ENCODE measurements at places on chromosomes 16 and 17.

GRCh38 chr16:25020112-25020631, 5.0 kb upstream of the ARHGAP17 start:
- no peak for DNase-seq

DNA sequence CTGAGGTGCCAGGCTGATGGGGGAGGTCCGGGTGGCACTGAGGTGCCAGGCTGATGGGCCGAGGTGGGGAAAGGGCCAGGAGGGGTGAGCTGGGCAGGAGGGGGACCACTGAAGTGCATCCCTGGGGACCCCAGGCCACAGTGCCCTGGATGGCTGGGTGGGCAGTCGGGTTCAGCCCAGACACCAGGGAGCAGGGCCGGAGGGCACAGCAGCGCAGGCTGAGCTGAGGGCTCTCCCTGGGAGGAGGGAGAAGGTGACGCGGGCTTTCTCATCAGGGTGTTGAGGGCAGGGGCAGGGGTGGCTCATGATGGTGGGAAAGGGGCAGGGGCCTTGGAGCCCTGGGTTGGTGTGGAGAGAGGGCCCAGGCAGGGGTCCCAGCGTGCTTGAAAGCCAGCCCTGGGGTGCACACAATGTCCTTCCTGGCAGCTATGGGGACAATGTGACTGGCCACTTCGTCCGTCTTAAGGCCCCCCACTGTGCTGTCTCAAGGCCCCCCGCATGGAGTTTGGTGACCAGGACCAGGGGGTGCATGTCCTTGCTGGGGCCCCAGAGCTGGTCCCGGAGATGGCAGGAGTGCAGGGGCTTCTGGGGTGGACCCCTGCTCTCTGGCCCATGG, 16.0 kb downstream of the CD7 start:
- no peak for DNase-seq

- DNase-seq = no peak
Measured at GRCh38 chr16:78372277-78372676, 272.8 kb downstream of the WWOX start.

DNA sequence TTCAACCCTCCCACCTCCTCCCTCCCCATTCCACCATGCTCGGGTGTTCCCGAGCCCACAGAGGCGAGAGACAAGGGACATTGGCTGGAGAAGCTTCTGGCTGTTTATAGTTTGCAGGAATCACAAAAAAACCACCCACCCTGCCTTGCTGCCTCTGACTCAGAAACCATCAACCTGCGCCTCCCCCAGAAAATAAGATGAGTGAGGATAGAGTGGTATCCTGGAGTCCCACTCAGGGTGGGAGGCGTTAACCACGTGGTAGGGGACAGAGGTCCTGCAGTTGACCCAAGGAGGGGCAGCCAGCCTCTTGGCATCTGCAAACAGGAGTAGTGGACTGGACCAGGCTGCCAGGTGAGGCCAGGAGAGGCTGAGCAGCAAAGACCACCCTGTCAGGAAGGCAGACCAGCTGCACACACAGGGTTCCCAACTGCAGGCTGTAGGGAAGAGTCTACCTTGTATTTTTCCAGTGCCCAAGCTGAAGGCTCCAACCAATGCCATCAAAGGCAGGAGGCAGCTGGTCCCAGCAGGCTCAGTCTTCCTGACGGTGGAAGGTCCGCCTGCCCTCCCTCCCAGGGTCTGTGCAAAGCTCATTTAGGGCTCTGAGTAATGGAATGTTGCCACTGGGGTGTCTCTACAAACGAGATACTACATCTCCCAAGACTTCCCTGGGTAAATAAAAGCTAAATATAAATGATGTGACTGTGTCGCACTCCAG, 201.5 kb upstream of the TNRC6C start:
- no peak for DNase-seq

DNA sequence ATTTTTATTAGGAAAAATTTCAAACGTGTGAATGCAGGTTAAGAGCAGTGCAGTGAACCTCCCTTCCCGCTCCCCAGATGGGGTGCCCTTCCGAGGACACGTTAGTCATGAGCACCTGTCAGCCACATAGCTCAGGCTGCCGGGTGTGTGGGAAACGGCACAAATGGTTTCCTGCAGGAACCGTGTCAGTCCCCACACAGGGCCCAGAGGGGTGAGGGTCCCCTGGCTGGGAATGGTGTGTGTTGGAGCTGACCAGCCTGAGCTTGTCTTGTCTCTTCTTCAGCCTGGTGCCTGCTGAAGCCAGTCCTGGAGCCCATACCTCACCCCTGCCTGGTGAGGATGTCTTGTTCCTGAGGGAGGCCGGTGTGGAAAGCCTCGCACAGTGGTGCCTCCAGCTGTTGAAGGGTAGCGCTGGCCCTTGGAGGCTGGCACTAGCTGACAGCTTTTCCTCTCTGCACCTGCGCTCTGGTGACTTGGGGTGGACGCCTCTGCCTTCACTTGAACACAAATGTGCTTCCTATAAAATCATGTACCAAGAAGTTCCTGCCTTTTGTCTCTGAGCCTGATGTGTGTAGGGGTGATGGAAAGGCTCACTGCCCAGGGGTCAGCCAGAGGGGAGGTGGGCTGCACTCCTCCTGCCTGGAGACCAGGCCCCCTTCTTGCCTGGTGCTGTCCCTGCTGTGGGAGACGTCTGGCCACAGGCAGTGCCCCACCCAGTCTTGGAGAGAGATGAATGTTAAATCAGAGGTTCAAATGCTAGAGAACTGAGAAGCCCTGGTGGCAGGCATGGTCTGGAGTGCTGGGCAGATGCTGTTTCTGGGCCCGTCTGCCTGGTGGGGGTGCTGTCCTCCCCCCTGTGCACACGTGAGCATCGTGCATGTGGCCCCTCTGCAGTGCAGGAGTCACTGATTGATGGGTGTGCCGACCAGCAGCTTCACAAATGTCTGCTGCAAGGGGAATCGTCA, 102.6 kb upstream of the ZNF750 start:
- no peak for DNase-seq

DNA sequence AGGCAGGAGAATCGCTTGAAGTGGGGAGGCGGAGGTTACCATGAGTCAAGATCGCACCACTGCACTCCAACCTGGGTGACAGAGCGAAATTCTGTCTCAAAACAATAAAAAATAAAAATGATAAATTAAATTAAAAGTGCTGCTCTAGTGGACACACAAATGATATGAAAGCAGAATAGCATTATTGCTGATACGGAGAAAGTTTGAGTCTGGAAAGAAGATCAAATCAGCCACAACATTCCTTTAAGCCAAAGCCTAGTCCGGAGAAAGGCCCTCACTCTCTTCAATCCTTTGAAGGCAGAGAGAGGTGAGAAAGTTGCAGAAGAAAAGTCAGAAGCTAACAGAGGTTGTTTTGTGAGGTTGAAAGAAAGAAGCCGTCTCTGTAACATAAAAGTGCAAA, 15.1 kb upstream of the CSF3 start:
- no peak for DNase-seq

GRCh38 chr17:6457688-6458459, 13.6 kb downstream of the PIMREG start:
- DNase-seq = no peak

DNA sequence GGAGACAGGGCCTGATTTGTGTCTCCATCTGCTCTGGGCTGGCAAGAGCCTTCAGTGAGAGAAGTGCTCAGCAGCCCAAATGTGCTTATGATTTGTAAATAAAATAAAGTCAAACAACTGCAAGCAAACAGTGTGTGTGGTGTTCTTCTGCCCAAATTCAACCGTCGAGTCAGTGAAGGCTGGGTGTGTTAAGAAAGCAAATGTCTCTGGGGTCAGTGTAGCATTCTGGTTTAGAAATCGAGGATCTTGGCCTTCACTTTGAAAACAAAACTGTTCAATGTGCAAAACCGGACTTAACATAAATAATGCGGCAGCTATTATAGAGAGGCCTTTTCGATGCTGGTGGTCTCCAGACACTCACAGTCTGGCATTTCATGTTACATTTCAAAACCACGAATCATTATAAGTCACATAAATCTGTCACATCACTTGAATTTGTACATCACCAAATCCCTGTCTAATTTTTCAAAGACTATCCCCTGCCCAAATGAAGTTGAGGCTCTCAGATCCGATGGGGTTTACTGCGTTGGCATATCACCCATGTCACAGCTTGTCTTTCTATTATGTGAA, 158.6 kb upstream of the MYOCD start:
- DNase-seq = no peak

DNA sequence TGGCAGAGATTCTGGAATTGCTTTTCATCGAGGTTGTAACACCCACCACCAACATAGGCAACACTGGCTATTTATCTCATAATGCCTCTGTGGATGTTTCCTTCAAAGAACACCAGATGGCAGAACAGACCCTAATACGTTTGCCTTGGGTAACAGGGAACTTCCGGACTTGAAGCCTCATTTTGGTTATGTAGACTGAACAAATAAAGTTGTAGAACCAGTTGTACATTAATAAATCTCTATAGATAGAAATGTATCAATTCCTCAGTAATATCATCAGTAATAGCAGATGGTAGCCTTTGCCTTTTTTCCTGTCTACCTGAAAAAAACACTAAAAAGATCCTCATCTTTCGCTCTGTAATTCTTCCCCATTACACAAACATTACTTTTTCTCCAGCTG, 25.9 kb upstream of the APOH start:
- no peak for DNase-seq

GRCh38 chr17:46866325-46866724, 14.9 kb downstream of the WNT9B start:
- DNase-seq = no peak

DNA sequence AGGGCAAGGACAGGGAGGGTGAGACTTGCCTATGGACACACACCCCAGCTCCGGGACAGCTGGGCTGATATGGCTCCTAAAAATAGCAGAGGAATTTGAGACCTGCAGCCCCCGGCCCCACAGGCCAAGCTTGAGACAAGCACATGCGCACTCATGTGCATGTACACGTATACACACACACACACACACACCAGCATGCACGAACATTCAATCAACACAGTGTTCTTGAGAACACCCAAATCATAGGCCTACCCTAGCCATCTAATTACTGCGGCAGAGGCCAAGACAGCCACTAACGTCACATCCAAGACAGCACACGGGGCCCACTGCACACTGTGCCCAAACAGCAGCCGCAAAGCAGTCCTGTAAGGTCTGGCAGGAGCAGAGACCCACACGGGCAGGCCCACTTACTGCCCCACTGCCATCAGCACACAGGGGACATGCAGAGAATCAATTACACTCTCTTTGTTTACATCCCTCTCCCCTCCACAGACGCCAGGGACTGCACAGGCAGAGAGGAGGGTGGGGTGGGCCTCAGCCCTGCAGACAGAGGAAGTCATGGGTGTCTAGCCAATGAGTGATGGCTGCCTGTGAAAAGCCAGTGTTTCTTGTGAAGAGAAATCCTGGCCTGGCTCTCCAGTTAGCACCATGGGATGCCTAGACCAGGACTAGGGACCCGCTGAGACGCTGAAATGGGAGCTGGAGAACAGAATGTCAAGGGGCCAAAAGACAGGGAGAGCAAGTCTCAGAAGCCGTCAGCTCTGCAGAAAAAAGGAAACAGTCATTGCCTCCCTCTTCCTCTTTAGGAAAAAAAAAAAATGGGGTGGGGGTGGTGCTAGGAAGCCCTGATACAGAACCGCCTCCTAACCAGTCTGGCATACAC, 39.3 kb downstream of the MYO18A start:
- DNase-seq = peak; percentile 40

- DNase-seq = no peak
Measured at GRCh38 chr16:85611194-85611443, 2.0 kb upstream of the GSE1 start.

GRCh38 chr16:2160915-2161551, 5.5 kb downstream of the TRAF7 start:
- no peak for DNase-seq

DNA sequence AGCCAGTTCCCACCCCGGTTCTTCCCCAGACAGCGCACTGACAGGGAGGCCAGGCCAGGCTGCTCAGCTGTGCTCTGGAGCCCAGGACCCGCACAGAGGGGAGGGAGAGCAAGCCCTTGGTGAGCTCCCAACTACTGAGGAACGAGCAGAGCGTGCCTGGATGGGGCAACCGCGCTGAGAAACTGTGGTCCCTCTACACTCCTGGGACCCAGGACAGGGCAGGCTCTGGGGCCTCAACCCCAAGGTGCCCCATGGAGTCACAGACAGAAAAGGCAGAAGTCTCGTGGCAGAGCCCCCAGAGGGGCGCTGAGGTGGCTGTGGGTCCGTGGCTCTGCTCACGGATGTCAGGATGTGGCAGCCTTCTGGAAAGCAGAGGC, 16.3 kb downstream of the SLX4 start:
- DNase-seq = no peak

- DNase-seq = no peak
Measured at GRCh38 chr16:88713568-88714419, 7.5 kb downstream of the CTU2 start.

- DNase-seq = no peak
Measured at GRCh38 chr17:30933966-30934365, 12.2 kb downstream of the ADAP2 start.

- no peak for DNase-seq
Measured at GRCh38 chr17:48469227-48469626, 39.2 kb upstream of the SKAP1 start.

DNA sequence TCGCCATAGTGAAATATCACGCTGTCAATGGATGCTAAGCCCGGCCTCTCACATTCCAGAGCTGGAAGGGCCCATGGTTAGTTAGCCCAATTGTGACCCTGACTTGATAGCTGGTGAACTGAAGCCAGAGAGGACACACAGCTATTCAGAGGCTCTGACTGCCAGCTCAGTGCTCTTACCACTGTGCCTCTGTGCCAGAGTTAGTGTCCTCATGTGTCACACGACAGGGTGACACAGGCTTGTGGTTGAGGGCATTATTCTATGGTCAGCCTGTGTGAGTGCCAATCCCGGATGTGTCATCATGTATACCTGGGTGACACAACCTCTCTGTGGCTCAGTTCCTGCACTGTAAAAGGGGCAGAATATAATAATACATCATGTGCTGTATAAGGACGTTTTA, 2.5 kb upstream of the MT1X start:
- DNase-seq = no peak

GRCh38 chr17:77451245-77451893, 310.6 kb downstream of the SEC14L1 start:
- peak; percentile 57 for DNase-seq

DNA sequence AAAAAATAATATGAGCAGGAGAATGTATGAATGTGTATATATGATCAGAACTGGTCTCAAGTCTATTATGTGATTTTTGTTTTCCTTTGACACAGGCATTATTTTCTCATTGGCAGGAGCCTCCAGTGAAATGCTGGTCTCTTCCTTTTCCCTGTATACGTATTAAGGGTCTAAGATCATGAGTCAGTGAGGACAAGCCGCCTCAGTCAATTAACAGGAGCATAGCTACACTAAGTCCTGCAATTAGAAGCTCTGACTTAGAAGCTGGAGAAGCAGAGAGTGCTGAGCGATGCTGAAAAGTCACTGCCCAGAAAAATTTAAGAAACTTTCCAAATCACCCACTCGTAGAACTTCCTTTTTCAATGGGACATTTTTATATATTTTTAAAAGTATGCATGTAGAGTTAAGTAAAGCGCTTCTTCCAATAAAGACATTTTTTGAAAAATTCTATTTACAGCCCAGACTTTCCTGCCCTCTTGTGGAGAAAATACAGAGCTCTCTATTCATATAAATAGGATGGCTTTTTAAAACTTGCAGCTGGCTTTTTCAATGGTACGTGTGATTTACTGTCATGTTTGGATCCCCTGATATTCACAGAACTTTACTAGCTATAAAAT, 70.2 kb upstream of the PSMD7 start:
- no peak for DNase-seq
